ENCODE measurements at places on chromosomes 1 and 21.

GRCh38 chr1:203996126-203996525 is 76.8 kb upstream of the SOX13 start:
- DNase-seq, result no peak

GRCh38 chr1:244163861-244164510 is 112.9 kb downstream of the ZBTB18 start:
- DNase-seq, result no peak

- DNase-seq, result no peak
Observed at GRCh38 chr1:70890408-70890807, 157.2 kb downstream of the PTGER3 start.

- no peak for DNase-seq
Observed at GRCh38 chr1:202843081-202843480, 32.3 kb downstream of the PCAT6 start.

GRCh38 chr1:196438329-196438728 is 169.9 kb downstream of the KCNT2 start:
- no peak for DNase-seq

Measured in stimulated activated CD8-positive, alpha-beta memory T cell treated with anti-CD3 and anti-CD28 coated beads, Interleukin-2, amount 100 ng/mL, for 1 hour (primary cell).